Breast epithelium (tissue), 4 donors: ENCODE measurements at places on chromosomes 2 and 18. TPM values are rescaled to one million over a fixed set of nuclear protein-coding genes. Genes with fewer than 3 reads are reported as not detected.

- no peaks in the 10 kb centered on the region for H3K4me1 ChIP-seq
- H3K4me3 ChIP-seq: no peak overlapping the region
- H3K27me3 ChIP-seq: no peaks in the 10 kb centered on the region
- H3K36me3 ChIP-seq: peaks cover 10% of the 10 kb centered on the region
- no peak overlapping the region for H3K27ac ChIP-seq
Observed at GRCh38 chr2:130349174-130349573, 6.5 kb downstream of the IMP4 start.

- DNase-seq: no peak
- no peaks in the 10 kb centered on the region for H3K36me3 ChIP-seq
- H3K4me3 ChIP-seq: no peak overlapping the region
- peak overlapping the region; percentile 61 for H3K27ac ChIP-seq
- no peaks in the 10 kb centered on the region for H3K4me1 ChIP-seq
Observed at GRCh38 chr2:65320042-65320725, 92.6 kb downstream of the ACTR2 start.

The FZD7 gene
- 12.5 TPM for total RNA-seq

GRCh38 chr2:38406597-38407110, 29.6 kb upstream of the ATL2 start:
- H3K36me3 ChIP-seq: no peaks in the 10 kb centered on the region
- H3K4me3 ChIP-seq: peak overlapping the region; percentile 2
- no peak for DNase-seq

GRCh38 chr2:17733599-17733998, 20.0 kb downstream of the SMC6 start:
- peaks cover 8% of the 10 kb centered on the region for H3K36me3 ChIP-seq
- DNase-seq: no peak
- no peaks in the 10 kb centered on the region for H3K27me3 ChIP-seq
- H3K4me1 ChIP-seq: no peaks in the 10 kb centered on the region

DNA sequence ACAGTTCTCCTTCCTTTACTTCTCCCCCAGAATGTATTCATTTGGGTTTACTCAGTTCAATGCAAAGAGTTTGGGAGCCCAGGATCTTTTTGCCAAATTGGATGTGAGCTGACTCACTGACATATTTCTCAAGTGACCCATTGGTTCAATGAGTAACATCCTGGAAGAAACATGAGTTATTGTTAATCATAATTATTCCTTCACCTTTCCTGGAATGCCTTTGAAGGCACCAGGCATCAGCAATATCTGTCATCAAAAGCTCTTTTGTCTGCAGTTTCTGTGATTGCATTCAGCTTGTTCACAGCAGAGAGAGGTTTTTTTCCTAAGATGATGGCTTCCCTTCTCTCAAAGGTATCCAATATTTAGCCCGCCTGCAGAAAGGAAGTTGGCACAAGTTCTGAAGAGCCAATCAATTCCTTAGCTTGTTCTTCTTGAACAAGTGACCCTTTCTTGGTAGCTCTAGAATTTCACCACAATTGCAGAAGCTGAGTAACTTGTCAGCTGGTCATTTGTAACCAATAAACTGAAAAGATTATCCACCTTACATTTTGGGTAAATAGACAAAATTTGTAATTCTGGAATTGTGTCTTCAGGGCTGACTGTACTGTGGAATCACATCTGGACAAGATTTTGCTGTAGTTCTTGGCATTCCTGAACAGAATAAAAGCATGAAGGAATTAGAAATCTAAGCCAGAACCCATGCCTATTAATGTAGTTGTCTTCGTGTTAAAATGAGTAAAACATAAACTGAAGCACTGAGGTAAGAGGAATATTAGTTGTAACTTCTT, 72.2 kb upstream of the TMEM17 start:
- no peaks in the 10 kb centered on the region for H3K27me3 ChIP-seq
- H3K4me1 ChIP-seq: peaks cover 4% of the 10 kb centered on the region
- H3K4me3 ChIP-seq: no peak overlapping the region
- peak overlapping the region; percentile 78 for H3K27ac ChIP-seq

The DSC2 gene
- 19.0 TPM for total RNA-seq
